Substantia nigra (tissue), 51 donors: ENCODE measurements at places on chromosomes 5 and 9.

- DNase-seq = no peak
Observed at GRCh38 chr9:22307013-22307711, 139.5 kb upstream of the DMRTA1 start.

GRCh38 chr9:85067792-85068191, 398.3 kb downstream of the NTRK2 start:
- no peak for DNase-seq

- DNase-seq = no peak
Observed at GRCh38 chr9:99947395-99947794, 40.9 kb downstream of the STX17 start.

GRCh38 chr9:87084407-87084806, 137.1 kb upstream of the GAS1 start:
- DNase-seq = no peak

DNA sequence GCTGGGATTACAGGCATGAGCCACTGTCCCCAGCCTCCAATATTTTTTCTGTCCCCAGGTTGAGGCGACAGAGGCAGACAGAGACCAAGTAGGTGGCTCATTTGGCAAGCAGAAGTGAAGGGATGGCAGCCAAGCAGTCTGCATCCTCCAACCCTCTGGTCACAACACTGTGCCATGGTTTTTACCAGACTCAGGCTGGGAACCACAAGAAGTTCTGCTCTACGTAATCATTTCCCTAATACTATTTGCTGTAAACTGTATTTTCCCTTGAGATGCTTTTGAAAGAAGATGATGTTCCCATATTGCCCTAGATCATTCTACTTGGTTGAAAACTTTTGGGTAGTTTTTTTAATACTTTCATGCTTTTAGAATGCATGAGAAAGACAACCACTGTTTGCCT, 40.5 kb downstream of the PTTG1 start:
- no peak for DNase-seq

DNA sequence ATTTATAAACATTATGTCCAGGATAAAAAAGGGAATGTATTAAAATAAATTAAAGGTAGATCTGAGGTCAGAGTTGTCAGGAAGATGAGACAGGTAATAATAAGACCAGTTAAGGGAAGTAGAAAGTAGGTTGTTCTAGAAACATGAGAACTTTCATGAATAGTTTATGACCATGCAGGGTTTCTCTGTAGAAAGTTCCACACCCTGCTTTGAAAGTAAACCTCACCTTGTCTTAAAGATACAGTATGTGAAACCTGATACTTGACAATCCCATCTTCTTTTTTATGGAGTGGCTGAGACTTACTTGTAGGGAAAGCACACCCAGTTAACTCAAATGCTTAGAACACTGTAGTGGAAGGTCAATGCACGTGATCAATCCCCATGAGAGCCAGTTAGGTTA, 260.6 kb upstream of the ZNF462 start:
- no peak for DNase-seq

DNA sequence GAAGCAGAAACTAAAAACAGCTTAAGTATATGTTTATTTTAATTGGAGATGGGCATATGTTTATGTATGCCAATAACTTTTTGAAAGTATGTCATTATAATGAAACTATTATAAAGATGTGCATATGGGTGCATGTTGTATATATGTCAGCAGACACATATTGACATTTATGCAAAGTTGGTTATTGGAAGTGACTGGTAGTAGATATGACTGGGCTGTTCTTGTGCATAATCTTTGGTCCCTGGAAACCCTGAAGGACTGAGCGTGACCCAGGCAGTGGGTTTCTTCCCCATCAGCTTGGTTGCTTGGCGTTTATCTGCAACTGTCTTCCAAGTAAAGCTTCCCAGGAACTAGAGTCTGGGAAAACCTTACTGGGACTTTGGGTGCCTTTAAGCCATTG, 25.7 kb downstream of the ANKRA2 start:
- DNase-seq = no peak

DNA sequence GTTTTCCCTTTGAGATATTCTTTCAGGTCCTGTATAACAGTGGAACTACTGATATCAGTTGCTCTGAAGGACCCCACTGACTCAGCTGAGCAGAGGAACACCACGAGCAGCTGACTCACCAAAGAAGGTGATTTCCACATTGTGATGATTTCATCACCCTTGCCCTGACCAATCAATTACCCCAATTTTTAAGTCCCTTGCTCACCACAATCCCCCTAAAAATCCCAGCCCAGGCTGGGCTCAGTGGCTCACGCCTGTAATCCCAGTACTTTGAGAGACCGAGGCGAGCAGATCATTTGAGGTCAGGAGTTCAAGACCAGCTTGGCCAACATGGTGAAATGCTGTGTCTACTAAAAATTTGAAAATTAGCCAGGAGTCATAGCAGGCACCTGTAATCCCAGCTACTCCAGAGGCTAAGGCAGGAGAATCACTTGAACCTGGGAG, 125.3 kb upstream of the ABCA1 start:
- no peak for DNase-seq
